CD4-positive, alpha-beta T cell treated with Interleukin-15 for 4 hours (primary cell): ENCODE measurements at places on chromosomes 4 and X.

DNA sequence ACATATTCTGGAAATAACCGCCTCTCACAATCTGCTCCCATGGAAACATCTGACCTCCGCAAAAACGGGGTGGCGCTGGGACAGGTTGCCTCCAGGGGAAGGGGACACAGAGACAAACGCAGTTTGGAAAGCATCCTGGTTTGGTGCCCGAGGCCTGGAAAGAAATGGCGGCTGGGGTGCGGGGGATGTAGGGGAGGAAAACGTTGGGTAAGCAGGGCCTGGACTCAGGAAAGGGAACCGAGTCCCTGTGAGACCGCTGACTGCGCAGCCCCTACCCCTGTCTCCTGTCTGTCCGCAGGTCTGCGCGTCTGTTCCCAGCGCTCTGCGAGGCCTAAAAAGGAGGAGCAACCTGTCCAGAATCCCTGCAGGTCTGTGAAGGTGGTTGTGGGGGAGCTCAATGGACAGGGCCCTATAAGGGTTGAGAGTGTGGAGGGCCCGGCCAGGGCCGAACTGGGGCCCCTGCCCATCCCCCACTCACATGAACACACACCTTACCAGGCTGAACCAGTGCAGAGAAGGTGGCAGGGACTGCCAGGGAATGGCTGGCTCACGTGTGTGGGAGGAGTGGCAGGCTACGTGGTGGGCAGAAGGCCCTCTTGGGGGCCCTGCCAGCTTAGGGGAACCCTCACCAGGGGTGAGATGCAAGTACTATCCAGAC, 672 bp downstream of the TCEAL3 start:
- DNase-seq = no peak

GRCh38 chr4:6769233-6769988, 13.1 kb upstream of the KIAA0232 start:
- DNase-seq = no peak

DNA sequence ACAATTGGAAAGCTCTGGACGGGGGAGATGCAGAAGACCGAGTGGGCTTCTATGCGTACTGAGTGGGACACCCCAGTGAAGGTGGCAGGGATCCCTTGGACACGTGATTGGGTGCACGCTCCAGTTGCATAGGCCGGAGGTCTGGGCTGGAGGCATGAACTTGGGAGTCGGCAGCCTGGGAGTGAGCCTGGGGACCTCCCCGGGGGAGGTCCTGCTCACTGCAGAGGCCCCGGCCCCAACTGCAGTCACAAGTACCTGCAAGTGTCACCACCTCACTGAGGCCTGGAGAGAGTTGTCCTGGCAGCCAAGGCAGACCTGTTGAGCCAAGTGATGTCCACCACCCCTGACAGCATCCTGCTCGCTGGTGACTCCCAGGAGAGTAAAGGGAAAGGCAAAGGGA, 49.3 kb upstream of the HMX1 start:
- DNase-seq = no peak

GRCh38 chr4:23388699-23389395, 501.0 kb downstream of the PPARGC1A start:
- DNase-seq = no peak

GRCh38 chr4:87165892-87166291, 54.5 kb downstream of the KLHL8 start:
- no peak for DNase-seq

DNA sequence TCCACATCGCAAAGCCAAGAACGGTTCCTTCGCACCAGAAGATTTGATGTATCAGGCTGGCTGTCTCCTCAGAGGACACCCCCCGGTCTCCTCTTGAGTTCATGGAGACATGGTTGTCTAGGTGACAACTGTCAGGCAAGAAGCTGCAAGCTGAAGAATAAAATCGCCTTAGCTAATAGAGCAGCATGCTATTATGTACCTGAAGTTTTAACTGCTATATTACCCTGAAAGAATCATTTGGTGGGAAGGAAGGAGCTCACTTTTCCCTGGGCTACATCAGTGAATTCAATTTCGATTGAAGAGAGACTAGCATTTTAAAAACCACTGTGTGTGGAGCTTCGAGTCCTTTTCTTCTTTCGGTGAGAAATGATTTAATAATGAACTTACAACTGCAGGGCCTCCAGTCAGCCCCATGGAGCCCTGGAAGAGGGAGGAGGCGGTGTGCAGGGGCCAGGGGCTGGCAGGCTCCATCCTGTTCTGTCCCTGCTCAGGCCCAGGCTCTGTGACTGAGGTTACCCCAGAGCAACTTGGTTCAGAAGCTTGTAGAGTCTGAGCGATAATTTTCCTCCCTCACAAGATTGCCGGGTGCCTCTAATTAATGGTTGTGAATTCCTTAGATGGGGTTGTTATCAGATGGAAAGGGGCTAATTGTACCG, 191.3 kb downstream of the MID1IP1 start:
- DNase-seq = no peak

DNA sequence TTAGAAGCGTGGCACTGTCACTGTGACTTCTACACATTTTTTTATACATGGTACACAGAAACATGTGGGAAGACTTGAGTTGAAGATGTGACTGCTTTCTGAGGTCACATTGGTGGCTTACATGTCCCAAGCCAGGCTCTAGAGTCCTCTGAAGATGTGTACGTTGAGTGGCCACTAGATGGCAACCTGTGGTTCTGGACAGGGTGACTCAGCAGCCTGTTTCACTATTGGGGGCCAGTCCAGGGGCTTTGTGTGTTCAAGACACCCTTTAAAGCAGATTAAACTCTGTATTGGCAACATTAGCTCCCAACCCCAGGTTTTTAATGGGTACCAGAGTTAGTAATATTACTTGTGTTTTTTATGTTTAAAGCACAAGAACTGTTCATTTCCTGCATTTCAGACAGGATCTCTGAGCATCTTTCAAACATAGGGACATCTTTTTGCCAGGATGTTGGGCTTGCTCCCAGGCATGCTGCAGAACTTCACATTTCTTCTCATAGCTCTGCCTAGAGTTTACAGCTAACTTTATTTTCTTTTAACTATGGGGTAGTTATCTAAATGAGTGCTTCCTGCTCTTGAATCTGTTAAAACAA, 53.0 kb downstream of the DCUN1D4 start:
- peak; percentile 58 for DNase-seq

DNA sequence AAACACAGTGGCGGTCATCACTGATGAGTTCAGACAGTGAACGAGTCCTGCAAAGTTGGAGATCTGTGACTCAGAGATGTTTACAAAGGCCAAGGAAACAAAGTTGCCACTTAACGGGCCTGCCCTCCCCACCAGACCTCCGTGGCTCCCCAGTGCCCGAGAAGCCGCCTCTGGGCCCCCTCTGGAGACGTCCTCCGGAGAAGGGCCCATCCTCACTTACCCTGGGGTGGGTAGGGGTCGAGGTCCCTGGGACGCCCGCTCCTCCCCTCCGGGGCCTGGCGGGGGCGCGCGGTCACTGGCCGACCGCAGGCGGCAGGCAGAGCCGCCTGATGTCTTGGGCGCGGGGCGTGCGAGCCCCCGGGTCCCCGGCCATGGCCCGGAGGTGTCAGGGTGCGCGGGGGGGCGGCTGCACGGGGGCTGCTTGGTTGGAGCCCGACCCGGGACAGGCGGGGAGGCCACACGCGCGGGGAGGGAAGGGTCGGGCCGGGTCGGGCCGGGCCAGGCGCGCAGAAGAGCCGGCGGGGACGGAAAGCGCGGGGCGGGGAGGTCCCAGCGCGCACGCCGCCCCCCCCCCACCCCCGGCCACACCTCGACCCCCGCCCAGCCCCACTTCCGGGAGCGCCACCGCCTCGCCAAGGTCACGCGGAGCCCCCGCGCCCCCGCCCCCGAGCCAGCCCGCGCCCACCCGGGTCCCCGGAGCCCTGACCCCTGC, 529 bp downstream of the DHRSX start:
- DNase-seq = peak; percentile 16

- DNase-seq = no peak
Observed at GRCh38 chr4:26648260-26648659, 64.4 kb downstream of the TBC1D19 start.

DNA sequence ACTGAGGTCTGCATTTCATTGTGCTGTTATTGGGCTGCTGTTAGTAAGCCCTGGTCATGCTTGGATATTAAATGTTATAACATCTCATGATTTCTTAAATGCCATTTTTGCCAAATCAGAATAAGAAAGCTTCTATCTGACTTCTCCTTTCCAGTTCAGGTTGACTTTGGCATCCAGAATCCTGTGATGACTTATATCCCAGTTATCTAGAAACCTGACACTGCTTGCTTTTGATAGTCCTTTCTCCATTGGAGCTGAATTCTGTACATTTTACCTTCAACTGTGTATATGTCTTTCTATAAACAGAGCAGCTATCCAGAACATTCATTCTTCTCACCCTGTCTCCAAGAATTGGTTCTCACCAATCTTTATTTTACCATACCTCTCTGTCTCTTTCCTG, 257.7 kb upstream of the GNPDA2 start:
- no peak for DNase-seq

- no peak for DNase-seq
Observed at GRCh38 chr4:7023486-7023885, 19.7 kb upstream of the TADA2B start.

DNA sequence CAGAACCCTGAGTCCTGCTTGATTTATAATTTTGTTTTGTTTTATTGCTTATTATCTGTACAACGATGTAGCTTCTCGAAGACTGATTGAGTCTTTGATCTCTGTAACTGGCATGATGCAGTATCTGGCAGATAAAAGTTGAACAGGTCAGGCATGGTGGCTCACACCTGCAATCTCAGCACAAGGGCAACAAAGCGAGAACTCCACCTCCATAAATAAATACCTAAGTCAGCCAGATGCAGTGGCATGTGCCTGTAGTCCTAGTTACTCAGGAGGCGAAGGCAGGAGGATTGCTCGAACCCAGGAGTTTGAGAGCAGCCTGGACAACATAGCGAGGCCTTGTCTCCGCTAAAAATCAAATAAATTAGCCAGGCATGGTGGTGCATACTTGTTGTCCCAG, 15.7 kb upstream of the WDR19 start:
- no peak for DNase-seq

GRCh38 chr4:32824336-32824735, 2104.2 kb downstream of the PCDH7 start:
- no peak for DNase-seq

DNA sequence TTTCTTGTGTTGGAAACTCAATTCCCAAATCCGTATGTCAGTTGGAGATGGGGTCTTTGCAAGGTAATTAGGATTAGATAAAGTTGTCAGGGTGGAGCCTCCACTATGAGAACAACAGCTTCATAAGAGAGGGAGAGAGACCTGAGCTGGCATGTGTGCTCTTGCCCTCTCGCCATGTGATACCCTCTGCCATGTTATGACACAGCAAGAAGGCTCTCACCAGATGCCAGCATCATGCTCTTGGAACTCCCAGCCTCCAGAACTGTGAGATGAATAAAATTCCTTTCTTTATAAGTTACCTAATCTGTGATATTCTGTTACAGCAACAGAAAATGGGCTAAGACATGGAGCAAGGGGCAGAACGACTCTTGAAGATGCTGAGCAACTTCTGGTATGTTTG, 201.9 kb upstream of the BOD1L1 start:
- DNase-seq = no peak

DNA sequence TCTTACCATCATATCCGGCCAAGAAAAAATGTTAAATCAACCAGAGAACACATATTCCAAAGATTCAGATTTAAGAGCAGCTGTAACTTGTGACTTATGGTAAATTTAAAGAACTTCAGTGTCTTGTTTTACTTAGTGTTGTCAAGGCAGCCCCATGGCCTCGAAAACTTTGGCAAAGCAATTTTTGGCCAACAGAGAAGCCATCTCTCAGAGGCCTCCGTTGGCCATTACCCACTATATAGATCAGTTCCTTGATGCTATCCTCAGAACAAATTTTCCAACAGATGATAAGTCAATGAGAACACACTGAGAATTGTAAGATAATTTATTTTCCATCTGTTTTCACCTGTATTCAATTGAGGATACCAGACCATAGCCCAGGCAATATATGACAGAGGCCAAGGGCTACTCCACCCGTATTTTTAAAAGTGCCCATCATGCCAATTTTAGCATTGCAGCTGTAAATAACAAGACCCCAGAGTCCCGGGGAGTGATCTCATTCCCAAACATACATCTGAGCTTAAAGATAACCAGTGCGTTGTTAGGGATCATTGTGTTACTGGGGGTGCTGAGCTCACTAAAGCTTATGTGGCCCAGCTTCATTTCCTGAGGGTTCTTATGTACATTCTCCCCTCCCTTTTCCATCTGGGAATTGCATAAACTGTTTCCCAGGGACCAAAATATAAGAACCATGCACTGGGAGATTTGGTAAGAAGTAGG, 50.0 kb upstream of the PDHA1 start:
- no peak for DNase-seq

DNA sequence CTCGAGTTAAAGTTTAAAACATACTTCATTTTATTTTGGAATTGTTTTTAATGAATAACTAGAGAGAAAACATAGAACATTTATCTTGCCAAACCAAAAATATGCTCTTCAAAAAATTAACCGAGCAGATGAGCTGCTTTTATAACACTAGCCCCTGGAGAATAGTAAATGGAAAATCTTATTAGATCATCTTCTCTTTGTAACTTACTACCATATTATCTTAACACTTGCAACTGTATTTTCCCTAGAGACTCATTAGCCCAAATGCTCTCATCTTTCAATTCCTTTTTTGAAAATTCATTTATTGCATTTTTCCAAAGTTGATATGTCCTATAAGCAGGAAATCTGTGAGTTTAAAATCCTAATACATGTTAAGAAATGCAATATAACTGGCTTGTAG, 143.3 kb downstream of the CAMK2D start:
- DNase-seq = no peak

- DNase-seq = no peak
Observed at GRCh38 chrX:25011589-25012432, 4.0 kb downstream of the ARX start.

GRCh38 chrX:133185119-133185518, 33.0 kb downstream of the TFDP3 start:
- DNase-seq = no peak

DNA sequence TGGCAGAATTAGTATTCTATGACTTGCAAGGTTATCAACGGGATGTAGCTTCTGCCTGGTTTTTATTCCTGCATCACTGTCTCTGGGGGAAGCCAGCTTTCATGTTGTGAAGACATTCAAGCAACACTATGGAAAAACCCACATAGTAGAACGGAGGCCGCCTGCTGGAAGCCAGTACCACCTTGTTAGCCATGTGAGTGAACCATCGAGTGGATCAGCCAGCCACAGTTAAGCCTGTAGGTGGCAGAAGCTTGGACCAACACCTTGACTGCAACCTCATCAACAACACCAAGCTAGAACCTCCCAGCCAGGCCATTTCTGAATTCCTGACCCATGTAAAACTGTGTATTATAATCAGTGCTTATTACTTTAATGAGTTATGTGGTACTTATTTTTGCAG, 538.2 kb downstream of the KCNIP4 start:
- DNase-seq = no peak

DNA sequence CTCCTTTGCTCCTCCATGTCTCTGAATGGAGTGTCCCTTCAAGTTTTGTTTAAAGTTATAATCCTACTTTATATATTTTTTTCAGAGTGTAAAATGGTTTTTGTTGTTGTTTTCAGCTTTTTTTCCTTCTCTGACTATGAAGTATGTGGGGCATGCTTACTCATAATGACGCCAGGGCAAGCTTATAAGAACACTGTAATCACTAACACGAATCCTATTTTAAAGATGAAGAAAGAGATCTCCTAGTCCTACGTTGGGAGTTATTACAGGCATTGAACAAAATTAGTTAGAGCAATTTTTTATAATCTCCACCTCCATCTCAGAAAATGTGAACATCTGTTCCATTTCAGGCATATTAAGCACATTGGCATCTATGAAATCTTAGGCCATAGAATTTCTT, 268.1 kb upstream of the MAGEB2 start:
- DNase-seq = no peak
